ENCODE measurements at places on chromosomes 6 and 20.
A peak's percentile ranks its signal among the peaks of the same experiment; 100 is the strongest.

DNA sequence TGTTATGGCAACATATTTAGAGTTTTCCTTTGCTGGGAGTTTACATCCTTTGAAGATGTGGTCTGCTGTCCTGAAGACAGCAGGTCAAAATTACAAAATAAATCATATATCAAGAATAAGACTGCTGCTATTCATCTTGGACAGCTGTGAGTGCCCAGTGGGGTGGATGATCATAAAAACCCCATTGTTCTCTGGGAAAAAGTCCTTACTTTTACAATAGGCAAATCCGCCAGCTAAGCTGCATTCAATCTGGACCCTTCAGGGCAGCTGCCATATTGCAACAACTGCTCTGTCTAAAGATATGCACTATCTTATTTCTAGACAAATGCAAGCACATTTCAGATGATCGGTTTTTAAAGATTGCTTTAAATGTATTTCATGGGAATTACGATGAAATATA is 19.4 kb downstream of the CASS4 start:
- DNase-seq, result no peak

DNA sequence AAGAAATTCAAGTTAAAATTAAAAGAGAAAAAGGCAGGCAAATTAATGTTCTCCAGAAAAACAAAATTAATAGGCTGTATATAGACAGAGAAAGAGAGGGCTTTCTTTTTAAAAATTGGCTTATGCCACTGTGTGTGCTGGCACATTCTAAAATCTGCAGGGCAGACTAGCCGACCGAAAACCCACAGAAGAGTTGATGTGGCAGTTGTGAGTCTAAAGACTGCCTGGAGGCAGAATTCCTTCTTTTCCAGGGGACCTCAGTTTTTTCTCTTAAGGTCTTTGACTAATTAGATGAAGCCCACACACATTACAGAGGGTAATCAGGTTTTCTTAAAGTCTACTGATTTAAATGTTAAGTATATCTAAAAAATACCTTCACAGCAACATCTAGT is 85.7 kb downstream of the GJA1 start:
- DNase-seq, result no peak

DNA sequence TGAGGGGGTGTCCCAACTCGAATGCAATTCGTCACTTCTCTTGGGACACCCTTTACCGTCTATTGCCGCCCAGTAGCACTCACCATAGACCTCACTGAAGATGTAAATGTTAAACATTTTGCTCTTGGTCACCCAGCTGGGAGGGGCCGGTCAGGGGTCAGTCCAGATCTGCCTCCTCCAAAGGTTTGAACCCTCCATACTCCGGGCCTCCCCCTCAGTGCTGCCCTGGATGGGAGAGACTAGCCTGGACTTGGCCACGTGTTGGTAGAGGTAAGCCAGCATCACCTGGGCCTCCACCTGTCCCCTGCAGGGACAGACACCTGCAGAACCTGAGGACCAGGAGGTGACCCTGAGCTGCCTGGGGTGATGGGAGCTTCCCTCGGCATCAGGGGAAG is 5.0 kb upstream of the MYT1 start:
- DNase-seq, result no peak

DNA sequence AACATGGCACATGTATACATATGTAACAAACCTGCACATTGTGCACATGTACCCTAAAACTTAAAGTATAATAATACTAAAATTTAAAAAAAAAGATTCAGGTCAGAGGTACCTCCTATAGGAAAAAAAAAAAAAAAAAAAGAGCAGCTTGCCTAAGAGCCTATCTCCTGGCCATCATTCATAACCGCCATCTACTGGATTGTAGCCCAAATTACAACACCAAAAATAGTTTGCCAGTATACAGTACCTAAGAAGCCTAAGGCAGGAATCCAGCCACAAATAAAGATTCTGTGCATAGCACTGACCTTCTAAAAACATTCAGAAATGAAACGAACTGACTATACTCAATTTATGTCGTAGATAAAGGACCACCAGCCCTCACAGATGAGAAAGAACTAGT is 438.4 kb upstream of the ADGRB3 start:
- DNase-seq, result no peak

- peak; percentile 23 for DNase-seq
Observed at GRCh38 chr20:23647346-23647745, 9.6 kb upstream of the CST3 start.

DNA sequence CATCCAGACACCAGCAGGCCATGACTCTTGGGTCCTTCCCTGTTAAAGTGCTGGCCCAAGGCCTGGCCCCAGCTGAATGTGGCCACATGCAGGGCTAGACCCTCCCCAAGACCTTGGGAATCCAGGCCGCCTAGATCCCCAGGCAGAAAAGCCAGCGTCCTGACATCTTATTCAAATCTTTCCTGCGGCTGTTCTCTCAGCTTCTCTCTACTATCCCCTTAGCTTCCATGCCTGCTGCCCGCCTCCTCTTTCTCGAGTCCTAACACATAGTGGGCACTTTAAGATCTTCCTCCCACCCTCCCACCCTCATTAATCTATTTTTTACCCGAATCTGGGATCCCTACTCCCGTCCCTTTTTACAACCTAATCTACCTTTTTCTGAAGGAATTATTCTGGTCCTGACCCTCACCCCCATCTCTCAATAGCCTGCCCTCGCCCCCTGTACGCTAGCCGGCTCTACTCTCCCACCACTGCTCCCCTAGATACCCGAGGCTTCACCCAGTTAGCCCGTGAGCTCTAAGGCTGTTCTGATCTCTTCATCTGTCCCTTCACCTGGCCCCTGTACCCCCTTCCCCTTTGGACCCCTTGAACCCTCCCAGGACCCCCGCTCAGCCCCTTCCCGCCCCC is at the start of gene CCHCR1:
CCHCR1 (minus strand) TSS at position 290 of the 627 bp plus-strand sequence; CDS start at position 88, 202 bp downstream.
- no peak for DNase-seq

GRCh38 chr6:129344379-129344778 is 365.6 kb downstream of the ARHGAP18 start:
- no peak for DNase-seq

DNA sequence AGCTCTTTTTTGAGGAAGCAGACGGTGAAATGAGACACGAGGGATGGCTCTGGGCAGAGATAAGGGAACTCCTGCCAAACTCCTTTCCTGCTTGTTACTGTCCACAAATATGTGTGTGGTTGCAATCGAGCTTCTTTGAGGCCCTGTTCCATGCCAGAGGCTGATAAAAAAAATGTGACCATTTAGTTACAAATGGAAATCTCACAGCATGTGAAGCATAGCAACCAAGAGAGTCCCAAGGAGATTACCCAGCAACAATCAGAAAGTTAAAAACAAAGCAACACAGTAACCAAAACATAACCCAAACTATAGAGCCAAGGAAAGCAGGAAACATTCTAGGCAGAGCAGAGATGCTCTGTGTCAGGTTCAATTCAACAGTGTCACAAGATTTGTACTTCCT is 35.4 kb upstream of the HMGN3 start:
- DNase-seq, result peak; percentile 30

DNA sequence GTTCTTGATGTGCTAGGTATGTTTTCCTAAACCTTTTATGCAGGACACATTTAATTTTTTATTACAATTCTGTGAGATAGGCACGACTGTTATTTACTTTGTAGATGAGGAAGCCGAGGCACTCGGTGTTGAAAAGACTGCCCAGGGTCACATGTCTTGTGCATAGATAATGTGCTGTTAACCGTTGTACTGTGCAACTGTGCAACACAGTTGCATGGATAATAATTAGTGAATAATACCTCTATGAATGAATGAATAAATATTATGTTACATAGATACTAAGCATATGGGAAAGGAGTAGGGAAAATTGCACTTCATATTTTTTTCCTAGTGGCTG is 60.3 kb upstream of the DEK start:
- DNase-seq, result no peak
